Muscle of leg (tissue), 16 donors: ENCODE measurements at places on chromosomes 4 and X. TPM values are rescaled to one million over a fixed set of nuclear protein-coding genes. Genes with fewer than 3 reads are reported as not detected.

DNA sequence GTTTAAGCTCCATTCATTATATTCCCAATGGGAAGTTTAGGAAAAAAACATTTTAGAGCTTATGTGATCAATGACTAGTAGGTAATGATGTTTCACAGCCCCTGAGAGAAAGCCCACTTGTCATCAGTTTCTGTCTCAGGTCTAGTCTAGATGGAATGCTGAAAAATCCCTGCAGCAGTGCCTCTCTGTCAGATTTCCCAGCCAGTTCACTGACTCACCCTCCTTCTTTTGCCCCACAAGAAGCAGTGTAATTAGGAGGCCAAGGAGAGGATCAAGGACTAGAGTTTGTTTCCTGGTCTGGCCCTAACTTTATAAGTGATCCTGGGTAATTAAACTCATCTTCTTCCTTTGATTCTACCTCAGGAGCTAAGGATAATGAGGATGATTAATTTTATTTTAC is 118.7 kb upstream of the ANXA3 start:
- no peaks in the 10 kb centered on the region for H3K27me3 ChIP-seq
- no peaks in the 10 kb centered on the region for H3K36me3 ChIP-seq
- no peak for DNase-seq
- H3K4me1 ChIP-seq: no peaks in the 10 kb centered on the region

Gene FGF5
- 0.84 TPM for polyA plus RNA-seq

- no peak overlapping the region for H3K4me3 ChIP-seq
- H3K4me1 ChIP-seq: peaks cover 9% of the 10 kb centered on the region
- H3K27me3 ChIP-seq: peaks cover 42% of the 10 kb centered on the region
- DNase-seq: peak; percentile 69
- H3K36me3 ChIP-seq: no peaks in the 10 kb centered on the region
- no peak overlapping the region for H3K27ac ChIP-seq
These were observed 104.4 kb downstream of the PJA1 start for GRCh38 chrX:69060631-69061408.

GRCh38 chr4:18294846-18295245 is 273.3 kb upstream of the LCORL start:
- no peaks in the 10 kb centered on the region for H3K4me1 ChIP-seq
- no peak overlapping the region for H3K4me3 ChIP-seq
- no peaks in the 10 kb centered on the region for H3K27me3 ChIP-seq
- H3K36me3 ChIP-seq: no peaks in the 10 kb centered on the region

DNA sequence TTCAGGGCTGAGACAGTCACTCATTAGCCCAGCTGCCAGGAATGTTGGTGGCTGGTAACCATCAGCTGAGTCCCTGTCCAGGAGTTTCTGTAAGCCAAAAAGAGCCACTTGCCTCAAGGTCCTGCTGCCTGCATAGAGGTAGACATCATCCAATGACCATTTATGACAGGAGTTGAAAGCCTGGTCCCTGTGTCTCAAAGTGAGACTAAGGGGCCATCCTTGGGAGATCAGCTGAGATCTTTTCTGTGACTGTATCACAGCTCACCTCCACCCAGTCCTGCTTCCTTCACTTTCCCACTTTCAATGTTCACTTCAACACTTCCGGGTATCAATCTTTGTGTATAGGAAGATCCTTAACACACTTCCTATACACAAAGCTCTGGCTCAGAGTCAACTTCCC is 28.4 kb upstream of the MAOA start:
- H3K36me3 ChIP-seq: no peaks in the 10 kb centered on the region
- DNase-seq: no peak
- H3K27me3 ChIP-seq: peaks cover 2% of the 10 kb centered on the region

GRCh38 chr4:74415602-74416300 is 29.2 kb upstream of the AREG start:
- no peaks in the 10 kb centered on the region for H3K27me3 ChIP-seq
- no peak overlapping the region for H3K27ac ChIP-seq
- no peak for DNase-seq

- no peaks in the 10 kb centered on the region for H3K27me3 ChIP-seq
- no peaks in the 10 kb centered on the region for H3K36me3 ChIP-seq
- H3K4me1 ChIP-seq: no peaks in the 10 kb centered on the region
- no peak overlapping the region for H3K27ac ChIP-seq
- DNase-seq: no peak
These were observed 195.6 kb upstream of the KLF3 start for GRCh38 chr4:38468339-38468866.

Gene RADX
- polyA plus RNA-seq: 2.5 TPM

Gene FAM9C
- 0.86 TPM for polyA plus RNA-seq

Gene PWWP3B
- 13.7 TPM for polyA plus RNA-seq

DNA sequence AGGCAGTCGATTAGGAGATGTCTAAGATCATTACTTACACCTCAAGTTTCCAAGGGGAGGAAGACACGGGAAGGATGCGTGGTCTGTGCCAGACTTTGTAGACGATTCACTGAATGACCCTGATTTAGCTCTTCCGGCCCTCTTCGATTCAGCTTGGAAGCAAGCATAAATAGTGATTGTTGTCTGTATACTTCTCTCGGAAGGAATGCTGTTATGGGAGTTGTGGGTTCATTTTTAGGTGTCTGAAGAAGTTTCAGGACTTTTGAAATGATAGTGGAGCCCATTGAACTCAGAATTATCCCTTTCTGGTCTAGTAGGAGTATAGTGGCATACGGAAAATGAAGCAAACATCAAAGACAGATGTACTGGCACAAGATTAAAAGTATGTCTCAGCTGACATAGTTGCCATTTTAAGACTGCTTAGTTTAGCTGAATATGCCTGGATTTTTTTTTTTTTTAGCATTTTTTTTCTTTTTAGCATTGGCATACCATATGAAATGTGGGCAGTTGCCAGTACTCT is 1.0 kb upstream of the ANKRD17 start:
- no peaks in the 10 kb centered on the region for H3K27me3 ChIP-seq
- peaks cover 3% of the 10 kb centered on the region for H3K36me3 ChIP-seq
- peak overlapping the region; percentile 62 for H3K4me3 ChIP-seq
- H3K27ac ChIP-seq: peak overlapping the region; percentile 98

Gene SPOCK3
- 0.86 TPM for polyA plus RNA-seq

Gene DCAF12L1
- polyA plus RNA-seq: 2.0 TPM

GRCh38 chr4:152106781-152107321 is 346.0 kb upstream of the GATB start:
- no peaks in the 10 kb centered on the region for H3K27me3 ChIP-seq
- peak overlapping the region; percentile 48 for H3K27ac ChIP-seq
- no peaks in the 10 kb centered on the region for H3K36me3 ChIP-seq
- no peak for DNase-seq
- peaks cover 38% of the 10 kb centered on the region for H3K4me1 ChIP-seq

- H3K27me3 ChIP-seq: no peaks in the 10 kb centered on the region
- H3K4me3 ChIP-seq: no peak overlapping the region
- no peak overlapping the region for H3K27ac ChIP-seq
- DNase-seq: peak; percentile 52
These were observed 51.7 kb downstream of the SLC7A11 start for GRCh38 chr4:138190452-138190858.

Gene ARL9
- polyA plus RNA-seq: 0.30 TPM

DNA sequence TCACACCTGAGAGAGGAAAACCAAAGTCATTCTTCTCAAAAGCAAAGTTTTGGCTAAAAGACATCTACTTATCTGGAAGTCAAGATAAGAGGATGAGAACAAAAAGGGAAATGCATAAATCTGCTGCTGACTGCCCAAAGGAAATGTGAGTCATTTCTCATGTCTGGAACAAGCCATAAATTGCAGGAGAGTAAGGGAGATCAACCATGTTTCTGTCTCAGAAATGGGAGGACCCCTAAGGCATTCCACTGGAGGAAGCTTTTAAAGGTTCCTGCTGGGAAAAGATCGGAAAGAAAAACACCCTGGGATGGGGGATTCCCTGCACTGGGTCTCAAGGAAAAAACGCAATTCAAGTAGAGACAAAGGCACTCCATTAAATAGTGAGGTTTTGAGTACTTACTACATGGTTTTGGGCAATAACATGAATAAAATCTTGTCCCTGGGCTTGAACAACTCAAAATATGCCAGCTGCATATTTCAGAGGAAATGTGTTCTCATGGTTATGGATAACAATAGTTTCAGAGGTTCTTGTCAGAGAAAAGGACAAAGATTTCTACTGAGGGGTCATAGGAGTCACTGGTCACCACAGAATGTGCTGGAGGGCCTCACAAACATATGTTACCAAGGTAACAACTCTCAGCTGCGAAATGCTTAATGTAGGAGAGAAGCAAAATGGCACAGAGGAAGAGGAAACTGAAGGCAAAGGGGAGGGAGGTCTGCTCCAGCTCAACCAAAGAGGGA is 19.3 kb downstream of the GPR143 start:
- H3K36me3 ChIP-seq: no peaks in the 10 kb centered on the region
- no peak overlapping the region for H3K4me3 ChIP-seq
- peaks cover 13% of the 10 kb centered on the region for H3K27me3 ChIP-seq
- peaks cover 5% of the 10 kb centered on the region for H3K4me1 ChIP-seq

DNA sequence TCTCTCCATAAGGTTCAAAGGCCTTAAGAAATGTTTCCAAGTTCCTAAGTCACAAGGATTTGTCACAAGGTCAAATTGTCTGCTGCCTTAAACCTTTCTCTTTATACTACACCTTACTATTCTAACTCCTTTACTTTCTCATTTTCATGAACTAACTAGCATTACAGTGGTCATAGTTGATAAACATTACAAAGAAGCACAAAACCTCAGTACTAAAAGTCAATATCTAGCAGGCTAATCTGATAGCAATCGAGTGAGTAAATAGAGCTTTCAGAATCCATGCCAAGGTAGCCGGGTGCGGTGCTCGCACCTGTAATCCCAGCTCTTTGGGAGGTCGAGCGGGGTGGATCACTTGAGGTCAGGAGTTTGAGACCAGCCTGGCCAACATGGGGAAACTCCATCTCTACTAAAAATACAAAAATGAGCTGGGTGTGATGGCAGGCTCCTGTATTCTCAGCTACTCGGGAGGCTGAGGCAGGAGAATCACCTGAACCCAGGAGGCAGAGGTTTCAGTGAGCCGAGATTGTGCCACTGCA is 510.0 kb downstream of the GBA3 start:
- H3K4me3 ChIP-seq: no peak overlapping the region
- H3K36me3 ChIP-seq: no peaks in the 10 kb centered on the region
- H3K4me1 ChIP-seq: no peaks in the 10 kb centered on the region
- H3K27me3 ChIP-seq: no peaks in the 10 kb centered on the region

DNA sequence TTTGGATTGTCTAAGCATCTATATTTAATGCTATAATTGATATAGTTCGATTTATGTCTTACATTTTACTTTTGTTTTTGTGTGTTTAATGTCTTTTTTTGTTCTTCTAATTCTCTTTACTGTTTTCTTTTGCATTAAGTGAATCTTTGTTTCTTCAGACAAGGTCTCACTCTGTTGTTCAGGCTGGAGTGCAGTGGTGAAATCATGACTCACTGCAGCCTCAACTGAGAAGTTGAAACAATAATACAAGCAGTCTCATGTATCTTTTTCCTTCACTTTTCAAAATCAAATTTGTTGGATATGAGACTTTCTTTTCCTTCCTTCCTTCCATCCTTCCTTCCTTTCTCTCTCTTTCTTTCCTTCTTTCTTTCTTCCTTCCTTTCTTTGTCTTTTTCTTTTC is 1401.6 kb downstream of the ADGRL3 start:
- H3K4me3 ChIP-seq: no peak overlapping the region
- no peak overlapping the region for H3K27ac ChIP-seq

Gene COL4A5
- polyA plus RNA-seq: 15.2 TPM

DNA sequence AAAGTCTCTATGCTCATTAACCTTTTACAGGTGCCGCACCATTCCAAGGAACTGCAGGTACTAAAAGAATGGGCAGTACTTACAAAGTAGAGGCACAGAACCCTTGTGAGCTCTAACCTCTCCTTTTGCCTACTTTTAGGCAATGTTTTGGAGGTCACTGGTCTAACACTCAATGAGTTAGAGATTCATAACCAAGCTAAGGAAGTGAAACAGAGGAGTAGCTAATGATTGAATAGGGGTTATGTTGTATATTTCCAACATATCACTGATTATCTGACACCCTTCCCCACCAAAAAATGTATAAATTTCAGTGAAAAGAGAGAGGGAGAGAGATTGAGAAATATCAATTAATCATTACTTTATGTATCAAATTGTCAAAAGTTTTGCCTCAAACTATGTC is 269.3 kb downstream of the PCDH7 start:
- no peaks in the 10 kb centered on the region for H3K36me3 ChIP-seq
- no peak overlapping the region for H3K4me3 ChIP-seq
- no peaks in the 10 kb centered on the region for H3K27me3 ChIP-seq
- no peak overlapping the region for H3K27ac ChIP-seq

- DNase-seq: no peak
- H3K36me3 ChIP-seq: no peaks in the 10 kb centered on the region
- H3K4me3 ChIP-seq: no peak overlapping the region
- H3K27me3 ChIP-seq: peaks cover 14% of the 10 kb centered on the region
- H3K27ac ChIP-seq: no peak overlapping the region
- H3K4me1 ChIP-seq: peaks cover 5% of the 10 kb centered on the region
These were observed 81.6 kb upstream of the ADRA2C start for GRCh38 chr4:3684546-3684945.

GRCh38 chr4:85445050-85445639 is 29.8 kb upstream of the ARHGAP24 start:
- H3K27me3 ChIP-seq: no peaks in the 10 kb centered on the region
- H3K4me1 ChIP-seq: peaks cover 3% of the 10 kb centered on the region
- no peaks in the 10 kb centered on the region for H3K36me3 ChIP-seq
- no peak overlapping the region for H3K4me3 ChIP-seq
- DNase-seq: peak; percentile 43

Gene GAGE13
- polyA plus RNA-seq: not detected

- H3K36me3 ChIP-seq: no peaks in the 10 kb centered on the region
- no peak for DNase-seq
- H3K27me3 ChIP-seq: no peaks in the 10 kb centered on the region
These were observed 407.4 kb upstream of the AADAT start for GRCh38 chr4:170497112-170497511.

DNA sequence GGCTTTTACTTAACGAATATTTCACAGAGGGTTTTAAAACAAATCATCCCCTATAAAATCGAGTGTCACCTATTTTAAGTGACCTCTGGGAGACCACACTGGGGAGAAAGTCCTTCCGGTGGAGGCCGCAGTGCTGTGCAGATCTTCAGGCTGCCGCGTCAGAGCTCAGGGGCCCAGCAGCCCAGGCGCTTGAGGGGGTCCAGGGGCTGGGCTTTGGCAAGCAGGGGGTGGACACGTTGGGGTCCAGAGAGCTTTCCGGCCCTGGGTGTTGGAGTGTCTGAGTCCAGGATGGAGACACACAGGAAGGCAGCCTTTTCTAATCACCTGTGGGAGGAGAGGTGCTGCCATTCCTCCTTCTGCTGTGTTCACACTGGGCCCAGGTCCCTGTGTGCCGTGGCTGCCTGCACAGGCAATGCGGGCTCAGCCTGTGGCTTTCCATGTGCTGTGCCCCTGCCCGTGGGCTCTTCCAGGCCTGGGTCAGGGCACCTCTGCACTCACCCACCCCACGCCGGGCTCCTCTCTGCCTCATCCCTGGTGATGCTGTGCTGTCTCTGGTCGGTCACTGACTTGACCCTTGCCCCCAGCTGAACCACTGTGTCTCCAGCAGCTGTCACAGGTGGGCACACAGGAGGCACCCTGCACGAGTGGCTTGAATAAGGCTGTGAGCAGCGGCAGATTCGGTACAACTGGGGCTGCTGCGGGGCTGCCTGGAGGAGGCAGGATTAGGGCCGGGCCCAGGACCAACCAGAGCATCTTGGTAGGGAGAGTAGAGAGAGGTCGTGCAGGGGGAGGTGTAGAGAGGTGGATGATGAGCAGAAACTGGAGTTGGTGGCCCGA is 10.0 kb downstream of the HTRA3 start:
- H3K4me3 ChIP-seq: no peak overlapping the region
- DNase-seq: no peak
- no peak overlapping the region for H3K27ac ChIP-seq
- H3K36me3 ChIP-seq: no peaks in the 10 kb centered on the region
- peaks cover 86% of the 10 kb centered on the region for H3K4me1 ChIP-seq

Gene AKAP14
- not detected for polyA plus RNA-seq

GRCh38 chrX:109782994-109783700 is 50.1 kb upstream of the ACSL4 start:
- H3K4me1 ChIP-seq: no peaks in the 10 kb centered on the region
- peaks cover 7% of the 10 kb centered on the region for H3K27me3 ChIP-seq
- H3K4me3 ChIP-seq: no peak overlapping the region
- no peak for DNase-seq
- H3K27ac ChIP-seq: no peak overlapping the region
- no peaks in the 10 kb centered on the region for H3K36me3 ChIP-seq
